Tongue (tissue), 3 donors: ENCODE measurements at places on chromosomes 1 and 21.
A peak's percentile ranks its signal among the peaks of the same experiment; 100 is the strongest.

DNA sequence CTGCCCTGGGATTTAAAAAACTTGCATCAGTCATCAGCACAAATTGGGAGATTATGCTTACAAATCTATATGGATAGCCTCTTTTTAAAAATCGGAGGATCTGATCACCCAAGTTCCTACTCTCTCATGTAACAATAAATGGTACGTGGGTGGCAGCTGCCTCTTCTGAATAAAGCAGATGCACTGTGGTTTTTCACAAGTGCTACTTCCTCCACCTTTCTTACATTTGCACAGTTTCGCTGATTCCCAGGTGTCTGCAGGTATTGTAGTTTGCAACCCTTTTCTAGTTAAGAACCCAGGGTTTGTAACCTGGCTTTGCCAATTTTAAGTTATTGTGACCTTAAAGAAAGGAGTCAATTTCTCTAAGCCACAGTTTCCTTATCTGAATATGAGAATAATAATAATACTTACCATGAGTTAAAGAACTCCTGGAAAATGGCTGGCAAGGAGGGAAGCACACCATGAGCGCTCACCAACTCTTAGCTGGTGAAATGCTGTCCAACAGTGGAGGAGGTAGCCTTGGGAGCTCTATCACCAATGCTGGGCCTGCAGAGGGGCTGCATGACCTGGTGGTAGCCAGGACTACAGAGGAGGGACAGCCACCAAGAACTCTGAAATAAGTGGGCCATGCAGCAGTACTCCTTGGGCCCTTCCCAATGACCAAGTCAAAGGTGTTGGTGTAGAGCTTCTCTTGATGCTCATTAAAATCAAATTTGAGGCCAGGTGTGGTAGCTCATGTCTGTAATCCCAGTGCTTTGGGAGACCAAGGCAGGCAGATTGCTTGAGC is 30.2 kb upstream of the KCNA2 start:
- no peak for DNase-seq

- DNase-seq = no peak
Measured at GRCh38 chr1:241048622-241049021, 308.4 kb downstream of the RGS7 start.

GRCh38 chr1:234616644-234617043 is 6.7 kb upstream of the IRF2BP2 start:
- peak; percentile 45 for DNase-seq

DNA sequence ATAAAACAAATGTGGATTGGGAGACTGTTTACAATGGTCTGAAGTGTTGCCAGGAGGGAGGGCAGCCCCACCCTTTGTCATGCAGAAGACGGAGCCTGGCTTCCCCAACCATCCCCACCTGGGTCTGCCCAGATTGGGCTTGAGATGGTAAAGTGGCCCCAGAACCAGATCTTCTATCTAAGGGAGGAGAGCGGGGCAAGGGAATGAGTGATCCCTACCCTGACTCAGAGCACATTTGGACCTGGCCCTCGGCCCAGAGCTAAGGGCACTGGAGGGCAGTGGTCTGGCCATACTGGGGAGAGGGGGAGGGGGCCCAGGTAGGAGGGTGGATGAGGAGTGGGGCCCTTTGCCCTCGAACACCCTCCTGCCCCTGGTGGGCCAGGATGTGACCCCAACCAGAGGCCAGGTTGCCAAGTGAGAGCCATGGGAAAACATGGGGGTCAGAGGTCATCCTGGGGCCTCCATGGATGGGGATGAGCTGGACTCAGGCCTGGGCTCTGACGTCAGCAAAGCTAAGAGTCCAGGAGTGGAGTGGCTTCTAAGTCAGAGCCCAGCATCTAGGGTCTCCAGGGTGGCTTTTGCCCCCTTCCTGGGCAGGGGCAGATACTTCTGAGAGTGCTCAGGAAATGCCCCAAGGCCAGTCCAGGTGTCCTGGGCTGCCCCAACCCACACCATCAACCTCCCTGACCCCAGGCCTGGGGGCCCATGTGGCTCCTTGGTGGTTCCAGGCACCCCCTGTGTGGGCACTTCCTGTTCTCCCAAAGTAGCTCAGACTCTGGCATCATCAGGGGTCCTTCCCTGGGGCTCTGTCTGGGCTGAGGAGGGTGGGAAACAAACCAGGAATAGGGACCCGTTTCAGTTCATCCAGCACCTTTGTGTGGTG is 1.6 kb upstream of the LEFTY1 start:
- DNase-seq = no peak

GRCh38 chr1:150876119-150876454 is 312 bp downstream of the ARNT start:
- DNase-seq = peak; percentile 86

DNA sequence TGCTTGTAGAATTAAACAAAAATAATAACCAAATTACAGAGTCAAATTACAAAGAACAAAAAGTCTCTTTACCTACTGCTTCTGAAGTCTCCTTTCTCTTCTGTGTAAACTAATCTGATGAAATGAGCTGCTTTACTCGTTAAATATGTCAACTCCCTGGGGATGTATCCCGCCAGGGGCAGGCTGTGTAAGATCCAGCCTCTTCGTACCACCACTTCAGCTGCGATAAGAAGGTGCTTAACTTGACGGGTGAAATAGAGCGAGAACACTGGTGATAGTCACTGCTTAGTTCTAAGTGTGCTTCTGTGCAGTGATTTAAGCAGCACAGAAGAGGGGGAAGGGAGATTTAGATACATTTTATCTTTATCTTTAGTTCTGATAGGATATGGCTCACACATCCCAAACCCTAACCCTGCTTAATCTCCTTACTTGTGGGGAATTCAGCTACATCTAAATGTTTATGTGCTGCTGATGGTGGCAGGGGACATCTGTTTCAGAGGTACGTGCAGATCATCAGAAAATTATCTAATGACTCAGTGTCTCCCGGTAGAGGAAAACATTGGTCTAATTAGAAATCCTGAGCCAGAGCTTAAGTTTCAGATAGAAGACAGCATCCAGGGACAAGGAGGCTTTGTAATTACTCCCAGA is 46.0 kb downstream of the RHOU start:
- DNase-seq = no peak

DNA sequence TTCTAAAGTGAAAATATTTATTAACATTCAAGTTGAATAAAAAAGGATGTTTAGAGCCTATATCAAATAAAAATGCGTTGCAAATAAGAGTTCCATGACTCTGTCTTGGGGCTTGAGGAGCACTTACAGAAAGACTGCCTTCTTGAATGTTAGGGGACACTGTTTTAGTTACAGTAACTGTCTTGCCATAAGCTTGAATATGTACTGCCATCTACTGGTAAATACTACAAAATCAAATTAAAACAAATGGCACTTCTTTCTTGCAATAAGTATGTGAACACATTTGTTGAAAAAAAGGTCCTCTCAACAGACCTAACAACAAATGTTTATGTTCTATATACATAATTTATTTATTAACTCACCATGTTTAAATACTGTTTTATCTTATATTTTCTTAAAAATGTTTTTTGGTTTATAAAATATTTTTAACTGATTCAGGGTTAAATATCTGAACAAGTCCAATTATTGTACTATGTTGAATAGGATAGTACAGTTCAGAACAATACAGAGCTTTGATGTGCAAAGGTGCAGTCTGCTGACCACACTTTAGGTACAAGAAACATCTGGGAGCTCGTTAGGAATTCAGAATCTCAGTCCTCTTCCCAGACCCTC is 199.5 kb downstream of the LRRIQ3 start:
- peak; percentile 76 for DNase-seq

- peak; percentile 96 for DNase-seq
Measured at GRCh38 chr1:165376041-165376810, 19.7 kb upstream of the LMX1A start.

DNA sequence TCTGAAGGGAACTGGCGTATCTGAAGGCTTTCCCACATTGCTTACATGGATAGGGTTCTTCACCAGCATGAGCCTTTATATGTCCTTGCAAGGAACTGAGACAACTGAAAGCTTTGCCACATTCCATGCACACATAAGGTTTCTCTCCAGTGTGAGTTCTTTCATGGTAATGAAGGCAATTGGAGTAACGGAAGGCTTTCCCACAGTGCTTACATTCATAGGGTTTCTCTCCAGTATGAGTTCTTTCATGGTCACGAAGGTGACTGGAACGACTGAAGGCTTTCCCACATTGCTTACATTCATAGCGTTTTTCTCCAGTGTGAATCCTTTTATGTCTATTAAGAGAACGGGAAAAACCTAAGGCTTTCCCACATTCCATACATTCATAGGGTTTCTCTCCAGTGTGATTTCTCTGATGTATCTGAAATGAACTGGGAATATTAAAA is 15.0 kb downstream of the ZNF124 start:
- no peak for DNase-seq

GRCh38 chr1:92748138-92748537 is 36.8 kb downstream of the EVI5 start:
- DNase-seq = no peak

- no peak for DNase-seq
Measured at GRCh38 chr1:81819613-81820012, 18.9 kb downstream of the ADGRL2 start.

DNA sequence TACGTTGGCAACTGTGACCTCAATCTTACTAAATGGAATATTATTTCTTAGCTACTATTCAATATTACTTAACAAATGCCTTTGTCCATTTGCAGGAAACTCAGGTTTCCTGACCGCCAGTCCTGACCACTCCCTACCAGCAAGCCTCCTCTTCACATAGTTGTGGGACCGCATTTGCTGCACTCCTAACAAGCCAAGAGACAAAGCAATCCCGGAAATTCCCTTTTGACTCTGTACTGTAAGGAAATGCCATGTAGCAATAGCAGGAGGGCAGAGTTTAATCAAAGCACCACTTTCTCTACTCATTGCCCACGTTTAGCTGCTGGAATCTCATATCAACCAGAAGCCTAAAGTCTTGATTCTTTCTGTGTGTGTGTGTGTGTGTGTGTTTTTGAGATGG is 28.1 kb upstream of the ACBD6 start:
- no peak for DNase-seq

DNA sequence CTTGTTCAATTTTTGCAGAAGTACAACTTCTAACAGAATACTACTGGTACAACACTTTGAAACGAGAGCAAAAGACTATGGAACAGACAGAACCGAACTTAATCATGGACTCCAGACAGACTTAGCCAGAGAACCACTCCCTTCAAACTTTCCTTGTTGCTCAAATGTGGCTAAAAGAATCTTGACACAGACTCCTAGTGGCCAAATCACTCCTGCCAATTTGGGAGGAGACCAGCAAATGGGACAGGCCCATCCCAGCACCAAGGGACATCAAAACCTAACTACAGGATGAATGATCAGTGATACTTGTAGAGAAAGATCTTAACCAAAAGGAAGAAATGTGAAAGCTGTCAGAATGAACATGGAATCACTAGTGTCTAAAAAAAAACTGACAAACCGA is 154.0 kb downstream of the MATN1 start:
- DNase-seq = no peak

DNA sequence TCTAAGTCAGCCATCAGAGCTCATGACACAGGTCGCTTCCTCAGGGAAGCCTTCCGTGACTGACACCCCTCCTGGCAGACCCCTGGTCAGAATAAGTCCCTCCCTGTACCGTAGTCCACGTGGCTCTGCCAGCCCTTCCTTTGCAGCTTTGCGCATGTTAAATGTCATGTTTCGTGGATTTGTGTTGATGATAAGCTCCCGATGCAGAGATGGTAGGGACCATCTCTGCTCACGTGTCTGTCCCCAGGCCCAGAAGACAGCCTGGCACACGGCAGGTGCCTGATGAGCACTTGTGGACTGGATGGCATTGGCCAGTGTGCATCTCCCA is 75.9 kb downstream of the DHRS3 start:
- no peak for DNase-seq

GRCh38 chr1:90274376-90274775 is 279.5 kb downstream of the ZNF326 start:
- no peak for DNase-seq

DNA sequence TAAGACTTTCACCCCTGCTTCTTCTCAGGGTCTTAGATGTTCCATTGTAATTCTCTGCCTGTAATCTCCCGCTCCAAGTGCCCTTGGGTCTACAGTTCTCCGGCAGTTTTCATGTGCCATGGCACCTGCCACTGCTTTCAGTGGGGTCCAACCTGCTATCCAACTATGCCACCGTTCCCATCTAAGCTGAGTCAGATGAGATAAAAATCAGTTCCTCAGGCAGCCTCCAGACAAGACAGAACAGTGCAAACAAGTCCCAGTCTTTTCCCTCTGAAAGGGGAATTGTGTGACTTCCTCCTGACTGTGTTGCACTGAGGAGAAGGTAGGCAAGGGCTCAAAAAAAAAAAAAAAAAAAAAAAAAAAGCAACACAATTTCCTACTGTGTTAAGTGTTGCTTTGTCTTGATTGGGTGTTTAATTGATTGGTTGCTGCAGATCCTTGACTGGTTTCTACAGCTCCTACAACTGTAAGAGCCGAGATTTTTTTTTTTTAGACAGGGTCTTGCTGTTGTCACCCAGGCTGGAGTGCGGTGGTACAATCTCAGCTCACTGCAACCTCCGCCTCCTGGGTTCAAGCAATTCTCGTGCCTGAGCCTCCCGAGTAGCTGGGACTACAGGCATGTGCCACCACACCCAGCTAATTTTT is 50.7 kb downstream of the EBNA1BP2 start:
- no peak for DNase-seq

- no peak for DNase-seq
Measured at GRCh38 chr1:92476071-92476631, 10.6 kb downstream of the GFI1 start.

DNA sequence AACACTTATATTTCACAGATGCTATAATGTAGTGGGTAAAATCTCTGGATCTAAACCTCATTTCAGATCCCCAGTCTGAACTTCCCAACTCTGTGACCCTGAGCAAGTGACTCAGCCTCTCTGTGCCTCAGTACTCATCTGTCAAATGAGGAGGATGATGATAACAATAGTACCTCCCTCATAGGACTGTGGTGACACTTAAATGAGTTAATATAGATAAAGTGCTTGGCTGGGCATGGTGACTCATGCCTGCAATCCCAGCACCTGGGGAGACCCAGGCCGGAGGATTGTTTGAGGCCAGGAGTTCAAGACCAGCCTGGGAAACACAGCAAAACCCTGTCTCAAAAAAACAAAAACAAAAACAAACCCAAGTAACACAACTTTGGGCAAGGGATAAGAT is 4.7 kb upstream of the ECE1 start:
- DNase-seq = no peak

GRCh38 chr21:15617964-15618363 is 111.8 kb upstream of the USP25 start:
- DNase-seq = no peak

- DNase-seq = peak; percentile 8
Measured at GRCh38 chr1:170494369-170494768, 37.6 kb upstream of the GORAB start.

- DNase-seq = no peak
Measured at GRCh38 chr1:20936216-20936615, 149.1 kb upstream of the HP1BP3 start.

DNA sequence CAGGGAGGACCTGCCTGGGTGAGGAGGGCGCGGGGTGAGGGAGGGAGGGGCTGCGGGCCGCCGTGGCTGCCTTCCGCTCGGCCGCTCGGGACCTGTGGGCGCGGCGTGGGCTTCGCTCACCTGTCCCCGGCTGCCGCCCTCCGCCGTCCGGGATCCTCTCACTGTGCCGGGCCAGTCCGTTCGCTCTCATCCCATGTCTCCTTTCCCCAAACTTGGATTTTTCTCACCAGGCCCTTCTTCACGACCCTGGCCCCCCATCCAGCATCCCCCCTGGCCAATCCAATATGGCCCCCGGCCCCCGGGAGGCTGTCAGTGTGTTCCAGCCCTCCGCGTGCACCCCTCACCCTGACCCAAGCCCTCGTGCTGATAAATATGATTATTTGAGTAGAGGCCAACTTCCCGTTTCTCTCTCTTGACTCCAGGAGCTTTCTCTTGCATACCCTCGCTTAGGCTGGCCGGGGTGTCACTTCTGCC is 362 bp downstream of the ZBTB48 start:
- DNase-seq = no peak
